Natural killer cell (primary cell): ENCODE measurements at places on chromosomes 13 and 19. TPM values are rescaled to one million over a fixed set of nuclear protein-coding genes. Genes with fewer than 3 reads are reported as not detected.

Gene FBN3
- total RNA-seq: 0.25 TPM

Gene TSSK6
- total RNA-seq: 2.5 TPM

Gene KASH5
- 0.73 TPM for total RNA-seq

Gene KIR3DL2
- 89.0 TPM for total RNA-seq

Gene IZUMO4
- total RNA-seq: 3.3 TPM

Gene UBE2L5
- not detected for total RNA-seq

Gene ZNF331
- total RNA-seq: 153 TPM

Gene KRTDAP
- not detected for total RNA-seq
